ENCODE measurements at places on chromosomes 2 and 18.

GRCh38 chr2:71906357-71906973 lies 241.2 kb downstream of the CYP26B1 start:
- DNase-seq = no peak

- DNase-seq = no peak
These were observed 367.8 kb upstream of the ID2 start for GRCh38 chr2:8314063-8314462.

DNA sequence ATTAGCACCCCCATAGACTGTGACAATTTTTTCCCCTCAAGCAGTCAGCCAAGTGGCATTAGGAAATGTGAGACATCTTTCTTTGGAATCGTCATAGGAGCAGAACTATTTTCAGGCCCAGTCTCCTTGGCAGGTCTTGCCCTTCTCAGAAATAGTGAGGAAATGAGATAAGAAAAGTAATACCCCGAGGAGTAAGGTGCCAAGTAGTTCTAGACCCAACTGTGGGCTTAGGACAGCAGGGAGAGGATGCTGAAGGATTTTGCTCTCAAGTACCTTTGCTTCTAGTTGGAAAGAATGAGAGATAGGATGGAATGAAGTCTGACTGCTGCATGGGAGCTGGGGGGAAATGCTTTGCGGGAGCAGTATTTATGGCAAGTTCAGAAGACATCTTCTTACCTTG lies 31.8 kb downstream of the PRKCE start:
- no peak for DNase-seq

- no peak for DNase-seq
These were observed 1.4 kb downstream of the STARD7 start for GRCh38 chr2:96207073-96207773.

- DNase-seq = no peak
These were observed 20.2 kb downstream of the ZNF516 start for GRCh38 chr18:76474824-76475223.

DNA sequence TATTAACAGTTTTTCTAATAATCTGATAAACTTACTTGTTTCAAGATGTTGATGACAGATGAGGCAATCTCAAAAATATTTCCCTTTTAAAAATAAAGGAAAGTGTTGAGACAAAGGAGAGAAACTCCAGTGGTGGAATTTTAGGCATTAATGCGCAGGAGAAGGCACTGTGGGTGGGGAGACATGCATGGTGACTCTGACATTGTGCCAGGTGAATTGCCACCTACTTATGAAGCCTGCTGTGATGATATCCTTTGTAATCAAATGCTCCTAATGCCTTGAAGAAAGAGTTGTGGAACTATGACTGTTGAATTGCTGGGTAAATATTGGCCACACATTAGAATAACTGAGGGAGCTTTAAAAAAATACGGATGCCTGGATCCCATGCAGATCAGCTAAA lies 101.4 kb downstream of the PLA2R1 start:
- DNase-seq = no peak

- DNase-seq = no peak
These were observed 866 bp downstream of the CRIM1 start for GRCh38 chr2:36356298-36356989.

- DNase-seq = no peak
These were observed 7.0 kb downstream of the GCFC2 start for GRCh38 chr2:75703589-75704287.

DNA sequence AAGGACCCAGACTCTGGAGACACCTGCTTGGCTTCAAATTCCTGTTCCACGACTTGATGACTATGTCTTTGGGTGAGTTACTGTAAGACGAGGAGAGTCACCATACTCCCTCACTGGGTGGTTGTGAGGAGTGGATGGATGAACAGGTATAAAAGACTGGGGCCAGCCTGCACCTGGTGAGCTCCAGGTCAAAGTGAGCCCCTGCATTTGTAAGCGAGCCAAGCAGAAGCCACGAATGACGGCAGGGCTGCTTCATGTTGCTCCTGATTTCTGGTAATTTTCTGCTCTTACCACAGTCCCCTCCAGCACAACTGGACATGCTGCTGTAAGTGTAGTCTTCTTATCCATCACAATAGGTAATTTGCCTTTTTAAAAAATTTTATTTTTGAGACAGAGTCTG lies 86.6 kb downstream of the POLR1A start:
- DNase-seq = no peak

GRCh38 chr2:26687328-26687727 lies 5.2 kb upstream of the KCNK3 start:
- no peak for DNase-seq

GRCh38 chr2:208985644-208986043 lies 438.2 kb upstream of the MAP2 start:
- no peak for DNase-seq

GRCh38 chr18:5543773-5544389 lies at the start of gene EPB41L3:
Gene EPB41L3 (minus strand): TSS chr18:5543997. CDS start chr18:5489183, 54,814 bp downstream.
- DNase-seq = no peak

DNA sequence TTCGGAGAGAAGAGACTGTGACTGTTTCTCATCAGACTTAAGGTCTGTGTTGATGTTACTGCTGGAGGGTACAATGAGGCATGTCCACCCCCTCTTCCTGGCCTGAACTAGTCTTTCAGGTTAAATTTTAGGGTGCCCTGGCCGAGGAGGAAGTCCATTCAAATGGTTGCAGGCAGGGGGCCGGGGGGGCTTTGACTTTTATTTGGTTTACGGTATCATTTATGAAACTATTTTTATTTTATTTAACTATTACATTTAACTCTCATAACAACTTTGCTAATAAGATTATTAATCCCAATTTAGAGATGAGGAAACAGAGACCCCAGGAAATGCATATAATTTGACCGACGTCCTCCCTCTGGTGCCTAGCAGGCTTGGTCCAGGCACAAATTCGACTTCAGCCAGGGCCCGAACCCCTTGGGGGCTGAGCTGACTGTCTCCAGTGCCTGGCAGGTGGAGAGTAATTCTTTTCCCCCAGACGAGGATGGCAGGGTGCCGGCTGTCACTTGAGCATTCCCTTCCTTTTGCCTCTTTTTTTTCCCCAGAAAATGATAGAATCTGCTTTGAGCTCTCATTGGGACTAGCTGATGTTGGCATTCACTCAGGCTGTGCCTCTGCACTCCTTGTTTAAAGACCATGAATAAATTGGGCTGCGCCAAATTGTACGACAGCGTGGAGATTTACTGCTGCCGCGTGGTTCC lies 255.3 kb upstream of the SALL3 start:
- DNase-seq = no peak

- DNase-seq = no peak
These were observed 24.4 kb upstream of the YPEL5 start for GRCh38 chr2:30122362-30122761.

- no peak for DNase-seq
These were observed 4.8 kb downstream of the ALK start for GRCh38 chr2:29916571-29916970.

DNA sequence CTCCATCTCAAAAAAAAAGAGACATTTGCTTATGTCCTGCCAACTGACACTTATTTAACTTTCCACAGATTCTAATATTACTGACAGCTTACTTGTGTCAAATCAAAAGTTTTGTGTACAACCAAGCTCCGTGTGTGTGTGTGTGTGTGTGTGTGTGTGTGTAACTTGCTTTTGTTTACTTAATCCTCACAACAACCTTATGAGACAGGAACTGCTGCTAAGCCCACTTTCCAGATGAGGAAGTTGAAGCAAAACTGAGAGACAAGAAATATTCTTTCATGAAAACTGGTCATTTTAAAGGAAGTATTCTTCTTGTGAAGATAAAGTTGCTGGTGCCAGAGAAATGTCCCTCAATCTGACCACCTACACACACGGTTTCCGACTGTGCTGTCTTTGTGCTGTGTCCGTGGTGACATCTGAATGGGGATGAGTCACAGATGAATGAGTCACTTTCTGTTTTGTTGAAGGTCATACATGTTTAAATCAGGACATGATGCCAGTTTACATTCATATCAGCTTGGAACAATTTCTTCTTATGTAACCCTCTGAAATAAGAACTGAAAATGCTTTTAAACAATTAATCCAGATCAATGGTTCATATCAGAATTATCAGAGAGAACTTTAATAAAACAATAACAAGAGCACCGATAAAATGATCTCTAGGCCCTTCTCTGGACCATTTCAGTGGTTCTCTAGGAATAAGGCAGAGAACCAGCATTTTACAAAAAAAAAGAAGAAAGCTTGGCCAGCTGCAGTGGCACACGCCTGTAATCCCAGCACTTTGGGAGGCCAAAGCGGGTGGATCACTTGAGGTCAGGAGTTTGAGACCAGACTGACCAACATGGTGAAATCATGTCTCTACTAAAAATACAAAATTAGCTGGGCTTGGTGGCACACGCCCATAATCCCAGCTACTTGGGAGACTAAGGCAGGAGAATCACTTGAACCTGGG lies 95.5 kb downstream of the THNSL2 start:
- peak; percentile 30 for DNase-seq

GRCh38 chr18:62435435-62436031 lies 87.3 kb upstream of the ZCCHC2 start:
- no peak for DNase-seq

- no peak for DNase-seq
These were observed 46.6 kb upstream of the HNRNPA3 start for GRCh38 chr2:177165721-177166711.

DNA sequence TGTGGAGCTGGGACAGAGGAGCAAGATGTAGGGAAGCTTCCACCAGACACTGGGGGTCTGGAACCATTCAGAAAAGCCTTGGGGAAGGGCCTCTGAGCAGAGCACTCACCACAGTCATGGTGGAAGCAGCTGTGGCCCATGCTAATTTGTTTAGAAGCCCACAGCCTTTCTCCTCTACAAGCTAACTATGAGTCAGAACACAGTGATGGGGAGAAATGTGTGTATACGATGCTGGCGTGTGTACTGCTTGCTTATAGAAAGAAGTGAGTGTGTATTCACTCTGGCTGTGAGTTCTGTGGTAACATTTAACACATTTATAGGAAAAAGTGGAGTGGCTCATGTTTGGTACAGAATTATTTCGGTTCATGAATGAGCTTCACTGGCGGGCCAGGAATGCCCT lies 157.0 kb upstream of the ACAA2 start:
- DNase-seq = no peak
